AG04450 (cell line): ENCODE measurements at places on chromosomes 4 and X. TPM values are rescaled to one million over a fixed set of nuclear protein-coding genes. Genes with fewer than 3 reads are reported as not detected.

- DNase-seq = no peak
Measured at GRCh38 chr4:20422398-20422797, 170.7 kb downstream of the SLIT2 start.

GRCh38 chrX:69046996-69047490 is 118.2 kb downstream of the PJA1 start:
- no peak for DNase-seq

DNA sequence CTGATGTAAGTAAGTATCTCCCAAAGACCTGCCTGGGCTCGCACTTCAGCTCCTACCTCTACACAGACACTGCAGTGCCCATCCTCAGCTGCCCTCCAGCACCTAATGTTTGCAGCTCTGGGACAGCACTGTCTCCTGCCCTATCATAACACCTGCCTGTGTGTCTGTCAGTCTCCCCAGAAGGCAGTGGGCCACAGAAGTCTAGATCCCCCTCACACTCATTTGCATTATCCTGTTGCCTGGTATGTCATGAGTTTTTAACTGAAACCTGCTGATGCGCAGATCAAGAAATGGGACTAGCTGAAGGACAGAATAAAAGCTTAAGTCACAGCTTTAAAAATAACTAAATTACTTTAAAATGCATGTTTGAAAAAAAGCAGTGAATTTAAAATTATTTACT is 43.0 kb downstream of the LRP2BP start:
- no peak for DNase-seq

- DNase-seq = no peak
Measured at GRCh38 chrX:48957477-48957826, at the start of gene OTUD5. Gene OTUD5 (minus strand): TSS chrX:48957607. CDS start chrX:48957570, 37 bp downstream.

DNA sequence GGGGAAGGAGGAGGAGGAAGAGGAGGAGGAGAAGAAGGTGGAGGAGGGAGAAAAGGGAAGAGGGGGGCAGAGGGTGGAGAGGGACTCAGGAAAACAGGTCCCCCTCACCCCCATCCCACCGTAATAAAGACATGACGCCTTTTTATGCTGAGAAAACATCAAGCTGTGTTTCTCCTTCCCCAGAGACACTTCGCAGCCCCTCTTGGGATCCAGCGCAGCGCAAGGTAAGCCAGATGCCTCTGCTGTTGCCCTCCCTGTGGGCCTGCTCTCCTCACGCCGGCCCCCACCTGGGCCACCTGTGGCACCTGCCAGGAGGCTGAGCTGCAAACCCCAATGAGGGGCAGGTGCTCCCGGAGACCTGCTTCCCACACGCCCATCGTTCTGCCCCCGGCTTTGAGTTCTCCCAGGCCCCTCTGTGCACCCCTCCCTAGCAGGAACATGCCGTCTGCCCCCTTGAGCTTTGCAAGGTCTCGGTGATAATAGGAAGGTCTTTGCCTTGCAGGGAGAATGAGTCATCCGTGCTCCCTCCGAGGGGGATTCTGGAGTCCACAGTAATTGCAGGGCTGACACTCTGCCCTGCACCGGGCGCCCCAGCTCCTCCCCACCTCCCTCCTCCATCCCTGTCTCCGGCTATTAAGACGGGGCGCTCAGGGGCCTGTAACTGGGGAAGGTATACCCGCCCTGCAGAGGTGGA is 45.3 kb upstream of the SHOX start:
- DNase-seq = no peak

GRCh38 chr4:26325191-26325590 is 4.4 kb downstream of the RBPJ start:
- no peak for DNase-seq

DNA sequence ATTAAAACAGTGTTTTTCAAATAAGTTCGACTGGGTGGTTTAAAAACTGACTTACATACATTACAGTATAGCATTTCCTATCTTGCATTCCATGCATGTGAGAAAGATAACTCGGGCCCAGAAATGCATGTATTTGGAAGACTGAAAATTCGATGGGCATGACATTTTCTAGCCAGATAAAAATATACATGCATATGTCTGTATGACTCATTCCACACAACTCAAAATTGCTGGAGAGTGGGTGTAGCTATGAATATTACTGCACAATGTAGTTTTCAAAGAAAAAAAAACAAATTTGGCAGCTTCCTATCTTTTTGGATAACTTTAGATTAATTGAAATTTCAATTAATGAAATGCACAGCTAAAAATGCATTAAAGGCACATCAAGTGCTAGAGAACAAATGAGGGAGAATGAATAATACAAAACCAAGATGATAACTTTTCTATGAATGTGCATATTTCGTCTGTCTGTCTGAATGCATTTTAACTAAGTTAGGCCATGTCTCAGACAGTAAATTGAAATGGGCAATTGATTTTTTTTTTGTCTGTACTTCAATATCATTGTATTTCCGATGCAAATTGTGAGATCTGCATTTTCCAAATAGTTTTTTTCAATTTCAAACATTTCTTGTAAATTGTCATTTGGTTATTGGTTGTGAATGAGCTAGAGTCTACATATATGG is 54.5 kb upstream of the GABRA2 start:
- no peak for DNase-seq

CDKL2 gene
- polyA plus RNA-seq = 0.19 and 0.29 TPM in 2 replicates

RS1 gene
- polyA plus RNA-seq = not detected in 2 replicates

NDST3 gene
- polyA plus RNA-seq = 0.02 and 0.04 TPM in 2 replicates
